Activated CD8-positive, alpha-beta memory T cell treated with anti-CD3 and anti-CD28 coated beads for 1 hour (primary cell): ENCODE measurements at places on chromosomes 11 and 22.

- no peak for DNase-seq
These were observed 16.8 kb downstream of the PIWIL4 start for GRCh38 chr11:94583866-94584500.

GRCh38 chr11:12787847-12788246, 113.6 kb downstream of the TEAD1 start:
- DNase-seq = no peak

DNA sequence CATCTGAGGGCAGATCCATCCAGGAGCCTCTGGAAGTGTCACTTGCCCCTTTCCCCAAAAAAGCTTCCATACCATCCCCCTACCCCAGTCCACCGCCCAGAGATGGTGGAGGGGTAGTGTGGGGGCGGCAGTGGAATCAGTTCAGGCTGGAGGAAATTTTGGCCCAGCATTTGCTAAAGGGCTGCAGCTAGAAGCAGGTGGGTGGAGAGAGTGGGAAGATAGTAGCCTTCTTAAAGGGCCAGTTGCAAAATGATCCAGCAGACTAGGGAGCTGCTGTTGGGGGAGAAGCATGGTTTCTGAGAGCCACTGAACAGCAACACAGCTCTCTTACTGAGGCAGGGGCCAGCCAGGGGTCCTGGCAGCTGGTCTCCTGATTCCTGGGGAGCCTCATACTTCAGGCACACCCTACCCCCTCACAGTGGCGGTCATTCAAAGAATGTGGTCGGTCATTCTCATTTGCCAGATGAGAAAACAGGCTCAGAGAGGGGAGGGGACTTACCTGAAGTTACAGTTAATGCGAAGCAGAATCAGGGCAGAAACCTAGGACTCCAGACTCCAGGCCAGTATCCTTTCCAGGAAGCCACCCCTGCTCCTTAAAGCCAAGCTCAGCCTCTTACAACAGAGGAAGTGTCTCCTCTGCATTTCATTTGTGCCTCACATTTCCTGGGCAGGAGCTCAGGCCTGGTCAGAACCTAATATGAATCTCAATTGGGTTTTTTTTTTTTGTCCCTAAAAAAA, 5.4 kb downstream of the SEC14L2 start:
- no peak for DNase-seq

GRCh38 chr11:66238786-66239413, 29.5 kb upstream of the RAB1B start:
- no peak for DNase-seq

DNA sequence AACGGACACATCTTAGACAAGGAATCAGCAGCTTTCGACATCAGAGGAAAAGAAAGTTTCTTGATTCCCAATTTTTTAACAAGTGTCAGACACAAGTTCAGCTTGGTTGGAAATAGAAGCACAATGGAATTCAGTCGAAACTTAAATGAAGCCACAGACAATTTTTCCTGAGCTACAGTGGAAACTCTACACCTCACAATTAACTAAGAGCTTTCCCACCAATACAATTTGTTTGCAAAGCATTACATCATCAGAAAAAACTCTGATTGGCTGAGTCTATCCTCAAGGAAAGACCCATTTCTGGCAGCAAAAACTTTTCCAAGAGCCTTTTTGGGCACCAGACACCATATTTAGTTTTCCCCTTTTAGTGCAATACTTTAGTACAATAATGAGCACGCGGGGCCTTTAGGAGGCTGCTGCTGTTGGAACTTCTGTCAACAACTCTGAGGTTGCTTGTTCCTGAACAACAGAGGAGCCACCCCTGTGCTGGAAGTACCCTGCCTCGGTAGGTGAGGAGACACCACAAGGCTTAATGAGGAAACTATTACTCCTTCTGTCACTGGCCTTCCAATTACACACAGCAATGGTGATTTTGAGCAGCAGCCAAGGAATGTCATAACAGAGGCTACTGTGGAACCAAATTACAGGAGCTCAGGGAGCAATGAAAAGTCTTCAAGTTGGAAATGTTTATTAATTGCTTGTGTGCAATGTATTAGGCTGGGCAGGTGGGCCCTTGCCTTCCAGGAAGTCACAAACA, 61.9 kb upstream of the BARX2 start:
- DNase-seq = no peak

DNA sequence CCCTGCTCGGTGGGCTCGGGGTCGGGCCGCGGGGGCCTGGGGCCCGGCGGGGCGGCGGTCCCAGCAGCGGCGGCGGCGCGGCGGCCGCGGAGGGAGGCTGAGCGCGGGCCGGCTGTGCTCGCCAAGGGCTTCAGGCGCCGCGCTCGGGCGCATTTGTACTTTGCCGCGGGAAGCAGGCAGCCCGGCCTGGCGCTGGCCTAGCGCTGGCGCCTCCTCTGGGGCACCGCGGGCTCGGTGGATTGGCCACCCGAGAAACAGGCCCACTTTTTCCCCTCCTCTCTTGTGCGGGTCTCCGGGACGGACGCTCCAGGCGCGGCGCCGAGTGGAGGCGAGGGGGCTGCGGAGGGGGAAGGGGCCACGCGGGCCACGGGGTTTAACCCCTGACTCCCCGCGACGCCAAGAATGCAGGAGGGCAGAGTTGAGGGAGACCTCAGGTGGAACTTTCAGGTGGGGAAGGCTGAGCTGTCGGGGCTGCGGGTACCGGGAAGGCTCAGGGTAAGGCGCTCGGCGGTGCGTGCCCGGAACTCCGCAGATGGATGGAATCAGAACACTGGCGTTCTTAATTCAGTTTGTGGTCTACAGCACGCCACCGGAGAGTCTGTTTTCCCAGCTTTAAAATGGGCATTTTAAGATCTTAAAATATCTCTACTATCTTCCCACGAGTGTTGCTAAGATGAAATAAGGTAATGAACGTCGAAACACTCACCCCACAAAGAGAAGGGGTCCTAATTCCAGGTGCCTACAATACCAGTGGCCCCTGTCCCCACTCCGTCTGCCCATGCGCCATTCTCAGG, at the start of gene CHRDL2:
TSS of gene CHRDL2 (minus strand) at position 126 of the 794 bp plus-strand sequence. CDS start 538 bp downstream, outside the sequence.
- DNase-seq = no peak
